ENCODE measurements at places on chromosomes 7 and 10. TPM values are rescaled to one million over a fixed set of nuclear protein-coding genes. Genes with fewer than 3 reads are reported as not detected.

DNA sequence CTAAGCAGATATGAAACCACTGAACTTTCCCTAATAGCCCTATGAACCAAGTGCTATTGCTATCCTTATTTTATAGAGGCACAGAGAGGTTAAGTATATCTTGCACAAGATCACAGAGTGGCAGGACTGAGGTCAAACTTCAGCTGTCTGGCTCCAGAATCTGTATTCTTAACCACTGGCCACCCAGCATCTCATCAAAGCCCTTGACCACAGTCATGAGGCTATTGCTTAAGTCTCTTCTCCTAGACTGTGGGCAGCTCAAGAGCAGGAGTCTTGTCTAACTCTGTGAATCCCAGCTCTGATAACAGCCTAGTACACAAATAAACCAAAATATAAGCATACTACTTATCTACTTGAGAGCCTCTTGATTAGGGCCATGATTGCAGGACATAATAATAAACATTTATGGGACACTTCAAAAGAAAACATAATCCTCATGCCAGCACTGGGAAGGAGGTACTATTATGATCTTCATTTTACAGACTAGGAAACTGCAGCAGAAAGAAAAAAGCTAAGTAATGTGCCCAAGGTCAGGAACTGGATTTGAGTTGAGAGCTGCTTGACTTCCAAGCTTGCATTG lies 22.4 kb upstream of the SMC3 start:
- DNase-seq, result no peak

DNA sequence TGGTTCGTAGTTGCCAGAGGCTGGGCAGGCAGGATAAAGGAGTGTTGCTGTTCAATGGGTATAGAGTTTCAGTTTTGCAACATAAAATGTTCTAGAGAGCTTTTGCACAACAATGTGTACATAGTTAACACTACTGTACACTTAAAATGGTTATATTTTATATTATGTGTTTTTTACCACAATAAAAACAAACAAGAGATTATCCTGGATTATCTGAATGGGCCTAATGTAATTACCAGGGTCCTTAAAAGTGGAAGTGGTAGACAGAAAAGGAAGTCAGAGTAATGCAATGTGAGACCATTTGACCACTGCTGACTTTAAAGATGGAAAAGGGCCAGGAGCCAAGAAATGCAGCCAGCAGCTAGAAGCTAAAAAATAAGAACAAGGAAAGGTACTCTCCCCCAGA lies 159.7 kb downstream of the SGMS1 start:
- no peak for DNase-seq

GRCh38 chr10:10418387-10418786 lies 599.3 kb upstream of the CELF2 start:
- no peak for DNase-seq

- no peak for DNase-seq
Observed at GRCh38 chr7:130515315-130516040, 23.6 kb downstream of the MEST start.

The NME8 gene
- not detected for polyA plus RNA-seq

The SEMA3D gene
- polyA plus RNA-seq, result not detected

The HOXA2 gene
- polyA plus RNA-seq, result not detected

DNA sequence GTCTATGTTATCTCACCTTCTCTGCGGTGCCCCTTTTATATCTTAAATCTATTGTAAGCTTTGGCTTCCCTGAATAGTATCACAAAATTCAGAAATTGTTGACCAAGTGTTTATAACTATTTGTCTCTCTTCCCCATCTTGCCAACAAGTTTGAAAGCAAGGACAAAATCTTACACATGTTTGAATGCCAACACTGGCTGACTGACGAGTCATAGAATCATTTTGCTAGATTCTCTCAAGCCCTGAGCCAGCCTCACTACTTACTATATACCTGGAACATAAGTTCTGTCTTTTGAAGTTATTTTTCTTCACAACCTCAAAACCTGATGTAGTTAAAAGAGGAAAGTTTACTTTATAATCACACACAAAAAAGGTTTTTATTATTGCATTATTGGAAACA lies 700.7 kb downstream of the PHTF2 start:
- DNase-seq, result no peak

DNA sequence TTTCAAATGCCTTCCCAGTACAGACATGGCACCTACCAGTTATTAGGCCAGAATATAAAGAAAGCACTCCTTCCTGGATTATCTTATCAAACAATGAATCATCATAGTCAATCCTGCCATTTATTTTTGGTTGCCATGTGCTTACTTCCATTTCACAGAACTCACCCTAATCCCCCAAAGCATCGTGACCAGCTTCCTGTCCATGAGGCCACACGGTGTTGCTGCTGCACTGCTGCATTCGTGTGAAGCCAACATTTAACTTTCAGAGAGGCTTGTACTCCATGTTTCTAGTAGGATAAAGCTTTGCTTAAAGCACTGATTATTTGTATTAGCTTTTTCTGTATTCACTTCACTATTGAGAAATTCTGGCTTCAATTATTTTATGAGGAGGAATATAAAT lies 14.4 kb downstream of the COL28A1 start:
- DNase-seq, result no peak

The TMEM130 gene
- polyA plus RNA-seq, result not detected

DNA sequence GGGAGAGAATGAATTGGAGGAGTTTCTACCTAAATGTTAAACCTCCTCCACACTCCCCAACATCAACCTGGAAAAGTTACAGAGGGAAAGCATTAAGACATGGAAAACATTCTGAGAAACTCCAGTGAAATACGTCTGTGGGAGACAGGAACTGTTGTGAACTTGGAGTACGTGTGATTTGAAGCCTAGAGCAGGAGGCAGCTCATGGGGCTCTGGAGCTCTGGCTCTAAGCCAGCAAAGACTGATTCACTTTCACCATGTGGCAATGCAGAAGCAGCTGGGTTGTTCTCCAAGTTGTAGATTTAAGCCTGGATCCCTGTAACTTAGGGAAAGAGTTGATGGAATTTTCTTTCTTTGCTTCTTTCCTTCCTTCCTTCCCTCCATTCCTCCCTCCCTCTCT lies 503.2 kb downstream of the NRG3 start:
- no peak for DNase-seq

The RSU1 gene
- polyA plus RNA-seq, result 149 TPM

DNA sequence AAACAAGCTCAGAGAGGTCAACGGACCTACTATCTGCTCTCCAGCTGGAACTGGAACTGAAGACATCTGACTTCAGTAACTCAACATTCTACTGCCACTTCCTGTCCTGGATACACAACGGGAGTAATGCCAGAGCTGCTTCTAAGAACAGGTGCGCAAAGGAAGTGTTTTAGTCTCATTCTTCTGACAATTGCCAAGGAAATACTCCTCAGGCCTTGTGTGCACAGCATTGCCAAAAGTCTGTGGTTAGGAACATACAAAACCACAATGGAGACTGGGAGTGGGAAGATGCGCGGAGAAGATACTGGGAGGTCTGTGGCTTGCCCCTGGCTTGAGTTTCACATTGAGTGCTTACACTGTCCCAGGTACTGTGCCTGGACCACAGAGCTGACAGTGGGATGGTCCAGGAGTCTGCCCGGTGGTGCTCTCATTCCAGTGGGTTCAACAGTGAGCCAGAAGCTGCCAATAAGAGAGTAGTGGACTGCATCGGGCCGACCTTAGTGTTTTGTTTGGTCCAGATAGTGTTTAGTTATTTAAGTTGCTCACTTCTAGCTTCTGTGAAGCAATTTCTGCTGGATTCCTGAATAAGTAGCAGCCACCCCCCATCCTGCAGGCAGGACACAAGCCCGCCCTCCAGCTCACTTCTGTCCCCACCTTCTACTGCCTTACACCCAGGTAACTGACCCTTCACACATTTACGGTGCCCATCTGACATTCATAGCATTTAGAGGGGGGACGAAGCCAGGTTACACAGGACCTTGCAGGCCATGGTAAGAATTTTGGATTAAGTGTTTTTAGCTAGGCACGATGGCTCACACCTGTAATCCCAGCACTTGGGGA lies 10.3 kb downstream of the TBL2 start:
- DNase-seq, result no peak

DNA sequence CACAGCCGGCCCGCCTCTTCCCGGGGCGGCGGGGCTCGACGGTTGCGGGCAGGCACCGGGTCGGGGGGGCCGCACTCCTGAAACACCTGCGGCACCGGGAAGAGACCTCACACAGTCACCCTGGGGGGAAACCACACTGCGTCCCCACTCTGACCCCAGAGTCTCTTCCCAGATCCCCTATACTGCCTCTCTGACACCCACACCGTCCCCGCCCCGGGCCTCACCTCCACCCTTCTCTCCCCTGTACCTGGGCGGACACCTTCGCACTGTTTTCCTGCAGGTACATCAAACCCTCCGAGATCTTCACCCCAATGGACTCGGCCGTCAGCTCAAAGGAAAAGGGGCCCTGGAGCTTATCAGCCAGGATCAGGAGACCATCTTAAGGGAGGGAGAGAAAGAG lies 3.4 kb upstream of the GAL3ST4 start:
- no peak for DNase-seq

The ANXA8L1 gene
- polyA plus RNA-seq, result not detected

The NPTX2 gene
- not detected for polyA plus RNA-seq
